ENCODE measurements at places on chromosomes 2 and 18.

- no peaks in the 10 kb centered on the region for H3K27me3 ChIP-seq
- DNase-seq: no peak
- no peak overlapping the region for H3K4me3 ChIP-seq
- H3K36me3 ChIP-seq: no peaks in the 10 kb centered on the region
Measured at GRCh38 chr2:206176121-206176520, 16.4 kb downstream of the EEF1B2 start.

GRCh38 chr2:56474412-56475158 lies 290.8 kb downstream of the CCDC85A start:
- H3K27ac ChIP-seq: no peak overlapping the region
- peaks cover 18% of the 10 kb centered on the region for H3K4me1 ChIP-seq
- peak; percentile 42 for DNase-seq
- H3K36me3 ChIP-seq: no peaks in the 10 kb centered on the region

DNA sequence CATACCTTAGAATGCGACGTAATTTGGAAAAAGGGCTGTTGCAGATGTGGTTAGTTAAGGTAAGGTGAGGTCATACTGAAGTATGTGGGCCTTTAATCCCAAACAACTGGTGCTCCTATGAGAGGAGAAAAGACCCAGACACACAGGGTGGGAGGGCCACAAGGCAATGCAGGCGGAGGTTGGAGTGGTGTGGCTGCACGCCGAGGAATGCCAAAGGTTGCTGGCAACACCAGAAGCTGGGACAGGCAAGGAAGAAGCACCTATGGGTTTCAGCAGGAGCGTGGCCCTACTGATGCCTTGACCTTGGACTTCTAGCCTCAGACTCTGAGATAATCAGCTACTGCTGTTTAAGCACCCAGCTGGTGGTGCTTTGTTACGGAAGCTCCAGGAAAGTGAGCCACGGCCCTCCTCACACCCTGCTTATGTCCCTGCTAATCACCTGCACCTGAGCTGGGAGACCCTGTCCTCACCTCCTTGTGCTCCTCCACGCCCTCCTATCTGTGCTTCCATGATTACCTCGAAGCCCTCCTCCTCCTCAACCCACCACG lies 48.3 kb upstream of the LAMA1 start:
- no peak overlapping the region for H3K4me3 ChIP-seq
- no peaks in the 10 kb centered on the region for H3K27me3 ChIP-seq
- no peak for DNase-seq
- no peaks in the 10 kb centered on the region for H3K4me1 ChIP-seq
- no peak overlapping the region for H3K27ac ChIP-seq

- peak overlapping the region; percentile 92 for H3K27ac ChIP-seq
- peak overlapping the region; percentile 79 for H3K4me3 ChIP-seq
- DNase-seq: no peak
- no peaks in the 10 kb centered on the region for H3K36me3 ChIP-seq
- H3K4me1 ChIP-seq: peaks cover 38% of the 10 kb centered on the region
Measured at GRCh38 chr18:32468147-32468845, 2.4 kb downstream of the GAREM1 start.
